ENCODE measurements at places on chromosomes 5 and 9. TPM values are rescaled to one million over a fixed set of nuclear protein-coding genes. Genes with fewer than 3 reads are reported as not detected.

DNA sequence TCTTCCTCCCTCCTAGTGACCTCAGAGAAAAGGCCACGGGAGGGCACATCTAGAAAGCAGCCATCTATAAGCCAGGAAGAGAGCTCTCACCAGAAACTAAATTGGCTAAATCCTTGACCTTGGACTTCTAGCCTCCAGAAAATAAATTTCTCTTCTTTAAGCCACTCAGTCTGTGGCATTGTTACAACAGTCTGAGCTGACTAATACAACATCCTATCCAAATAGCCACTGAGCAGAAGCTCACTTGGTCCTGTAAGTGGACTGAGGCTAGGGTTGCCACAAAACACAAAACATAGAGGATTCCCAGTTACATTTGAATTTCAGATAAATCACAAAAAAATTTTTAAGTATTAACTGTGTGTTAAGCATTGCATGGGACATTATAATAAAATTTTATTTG lies 383.4 kb downstream of the MLLT3 start:
- no peaks in the 10 kb centered on the region for H3K4me1 ChIP-seq
- DNase-seq = no peak
- no peaks in the 10 kb centered on the region for H3K36me3 ChIP-seq
- H3K27ac ChIP-seq = no peak overlapping the region

DNA sequence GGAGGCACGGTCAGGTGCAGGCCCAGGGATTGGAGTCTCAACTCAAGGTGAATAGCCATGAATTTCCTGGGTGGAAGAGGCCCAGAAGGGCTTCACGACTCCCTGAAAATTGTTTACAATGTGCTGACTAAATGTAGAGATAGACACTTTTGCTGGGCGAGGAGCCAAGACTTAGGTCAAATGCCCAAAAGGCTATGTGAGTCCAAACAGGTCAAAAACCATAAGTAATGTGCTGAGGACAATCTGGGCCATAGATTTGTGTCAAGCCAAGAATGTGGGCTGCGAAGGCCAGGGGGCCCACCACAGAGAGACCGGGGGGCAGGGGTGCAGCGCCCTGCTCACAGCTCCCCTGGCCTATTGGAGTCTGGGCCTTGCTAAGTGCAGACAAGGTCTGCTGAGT lies 197.8 kb downstream of the HSPA4 start:
- DNase-seq = no peak
- no peak overlapping the region for H3K4me3 ChIP-seq
- H3K27ac ChIP-seq = no peak overlapping the region
- H3K4me1 ChIP-seq = no peaks in the 10 kb centered on the region

GRCh38 chr9:78612091-78612490 lies 315.2 kb downstream of the PSAT1 start:
- no peaks in the 10 kb centered on the region for H3K36me3 ChIP-seq
- H3K4me1 ChIP-seq = no peaks in the 10 kb centered on the region
- no peak overlapping the region for H3K27ac ChIP-seq
- no peak overlapping the region for H3K4me3 ChIP-seq
- DNase-seq = no peak

DNA sequence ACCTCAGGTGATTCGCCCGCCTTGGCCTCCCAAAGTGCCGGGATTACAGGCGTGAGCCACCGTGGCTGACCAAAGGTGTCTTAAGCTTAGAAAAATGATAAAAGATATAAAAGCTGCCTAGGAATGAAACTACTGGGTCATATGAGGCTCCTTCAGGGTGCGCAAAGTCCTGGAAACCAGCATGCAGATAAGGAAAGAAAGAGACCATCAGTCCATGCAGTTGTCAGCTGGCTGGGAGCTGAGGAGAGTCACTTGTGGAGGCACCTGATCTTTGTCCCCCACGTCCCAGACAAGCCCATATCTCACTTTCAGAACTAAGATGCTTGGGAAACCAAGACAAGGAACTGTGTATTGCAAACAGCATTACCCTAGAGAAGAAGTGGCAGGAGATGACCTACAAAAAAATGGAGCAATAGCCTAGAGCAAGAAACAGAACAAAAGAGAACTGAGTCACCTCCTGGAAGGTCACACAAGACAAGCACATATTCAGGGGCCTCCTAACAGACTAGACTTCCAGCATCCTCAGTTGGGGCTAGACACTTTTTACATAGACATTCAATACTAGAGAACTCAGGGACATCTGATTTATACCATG lies 2.8 kb upstream of the CCDC125 start:
- peaks cover 4% of the 10 kb centered on the region for H3K4me1 ChIP-seq
- H3K27me3 ChIP-seq = no peaks in the 10 kb centered on the region
- no peak overlapping the region for H3K4me3 ChIP-seq
- H3K27ac ChIP-seq = no peak overlapping the region

GRCh38 chr5:177209610-177210009 lies 76.0 kb downstream of the NSD1 start:
- H3K4me1 ChIP-seq = no peaks in the 10 kb centered on the region
- H3K36me3 ChIP-seq = peaks cover 90% of the 10 kb centered on the region
- no peak overlapping the region for H3K27ac ChIP-seq
- no peaks in the 10 kb centered on the region for H3K27me3 ChIP-seq
- DNase-seq = no peak

GRCh38 chr5:91042936-91043255 lies 340.2 kb downstream of the ARRDC3 start:
- no peaks in the 10 kb centered on the region for H3K4me1 ChIP-seq
- no peaks in the 10 kb centered on the region for H3K27me3 ChIP-seq
- H3K36me3 ChIP-seq = no peaks in the 10 kb centered on the region
- DNase-seq = no peak

DNA sequence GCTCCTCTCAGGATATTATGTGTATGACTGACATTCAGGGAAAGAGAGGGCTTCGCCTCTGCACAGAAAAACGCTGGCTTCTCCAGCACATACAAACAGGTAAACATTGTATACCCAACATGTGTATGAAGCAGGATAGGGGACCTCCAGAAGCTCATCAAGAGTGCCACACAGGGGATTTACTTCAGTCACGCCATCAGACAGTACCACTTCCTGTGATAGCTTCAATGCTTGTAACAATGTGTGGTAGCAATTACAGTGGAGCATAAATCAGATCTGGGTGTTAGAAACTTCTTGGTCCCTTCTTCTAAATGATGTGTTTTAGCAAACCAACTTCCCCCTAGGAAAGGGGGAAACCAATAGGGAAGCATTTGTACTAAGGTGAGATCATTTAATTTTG lies 160.8 kb downstream of the TSSK1B start:
- H3K27me3 ChIP-seq = no peaks in the 10 kb centered on the region
- H3K4me3 ChIP-seq = no peak overlapping the region
- no peaks in the 10 kb centered on the region for H3K36me3 ChIP-seq
- H3K4me1 ChIP-seq = peaks cover 6% of the 10 kb centered on the region

GRCh38 chr5:138938526-138938925 lies 63.4 kb upstream of the LRRTM2 start:
- H3K27me3 ChIP-seq = no peaks in the 10 kb centered on the region
- no peak overlapping the region for H3K4me3 ChIP-seq
- no peak overlapping the region for H3K27ac ChIP-seq

- H3K4me3 ChIP-seq = no peak overlapping the region
- DNase-seq = no peak
- H3K4me1 ChIP-seq = no peaks in the 10 kb centered on the region
- H3K27me3 ChIP-seq = no peaks in the 10 kb centered on the region
- H3K36me3 ChIP-seq = no peaks in the 10 kb centered on the region
Measured at GRCh38 chr5:60578315-60578714, 121.7 kb downstream of the DEPDC1B start.

Gene UGT3A1
- total RNA-seq = not detected

Gene LEAP2
- 0.69 TPM for total RNA-seq

Gene BSPRY
- 10.8 TPM for total RNA-seq

Gene INSL4
- not detected for total RNA-seq
